ENCODE measurements at places on chromosomes 2 and 18.

GRCh38 chr2:8656160-8656641 lies 25.7 kb upstream of the ID2 start:
- no peak for DNase-seq

DNA sequence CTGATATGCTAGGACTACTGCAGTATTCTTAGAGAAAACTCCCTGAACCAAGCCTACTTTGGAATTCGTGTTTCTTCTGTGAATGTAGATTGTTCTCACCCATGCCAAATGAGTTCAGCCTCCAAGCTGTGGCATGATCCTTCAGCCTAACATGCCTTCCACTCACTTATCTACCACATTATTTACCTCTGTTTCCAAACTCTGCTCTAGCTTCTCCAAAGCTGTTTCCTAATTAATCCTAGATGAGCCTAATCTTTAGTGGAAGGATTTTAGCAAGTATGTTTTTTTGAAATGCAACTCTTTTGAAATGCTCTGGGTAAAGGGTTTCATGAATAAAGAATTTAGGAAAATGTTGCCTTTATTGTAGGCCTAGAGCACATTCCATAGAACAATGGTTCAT lies 152.9 kb upstream of the MMADHC start:
- no peak for DNase-seq

- DNase-seq: no peak
Observed at GRCh38 chr2:124501575-124502152, 476.6 kb downstream of the CNTNAP5 start.

DNA sequence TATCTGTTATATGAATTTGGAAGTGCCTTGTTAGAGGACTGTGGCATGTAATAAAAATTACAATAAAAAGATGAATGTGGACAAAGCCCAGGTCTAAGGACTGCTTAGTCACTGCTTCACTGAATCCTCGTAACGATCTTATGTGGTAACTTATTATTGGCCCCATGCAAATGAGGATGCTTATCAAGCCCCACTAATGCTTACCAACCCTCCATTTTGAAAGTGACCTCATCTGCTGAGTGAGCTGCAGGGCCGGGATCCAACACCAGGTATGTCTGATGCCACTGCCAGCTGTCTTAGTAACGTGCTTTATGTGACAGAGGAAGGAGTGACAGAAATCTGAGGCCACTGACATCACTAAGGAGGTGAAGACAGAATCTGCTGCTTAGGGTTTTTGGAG lies 65.3 kb upstream of the CCDC85A start:
- DNase-seq: no peak

GRCh38 chr2:11907190-11907589 lies 160.8 kb downstream of the LPIN1 start:
- DNase-seq: no peak

GRCh38 chr2:137183206-137183898 lies 418.0 kb downstream of the THSD7B start:
- no peak for DNase-seq

DNA sequence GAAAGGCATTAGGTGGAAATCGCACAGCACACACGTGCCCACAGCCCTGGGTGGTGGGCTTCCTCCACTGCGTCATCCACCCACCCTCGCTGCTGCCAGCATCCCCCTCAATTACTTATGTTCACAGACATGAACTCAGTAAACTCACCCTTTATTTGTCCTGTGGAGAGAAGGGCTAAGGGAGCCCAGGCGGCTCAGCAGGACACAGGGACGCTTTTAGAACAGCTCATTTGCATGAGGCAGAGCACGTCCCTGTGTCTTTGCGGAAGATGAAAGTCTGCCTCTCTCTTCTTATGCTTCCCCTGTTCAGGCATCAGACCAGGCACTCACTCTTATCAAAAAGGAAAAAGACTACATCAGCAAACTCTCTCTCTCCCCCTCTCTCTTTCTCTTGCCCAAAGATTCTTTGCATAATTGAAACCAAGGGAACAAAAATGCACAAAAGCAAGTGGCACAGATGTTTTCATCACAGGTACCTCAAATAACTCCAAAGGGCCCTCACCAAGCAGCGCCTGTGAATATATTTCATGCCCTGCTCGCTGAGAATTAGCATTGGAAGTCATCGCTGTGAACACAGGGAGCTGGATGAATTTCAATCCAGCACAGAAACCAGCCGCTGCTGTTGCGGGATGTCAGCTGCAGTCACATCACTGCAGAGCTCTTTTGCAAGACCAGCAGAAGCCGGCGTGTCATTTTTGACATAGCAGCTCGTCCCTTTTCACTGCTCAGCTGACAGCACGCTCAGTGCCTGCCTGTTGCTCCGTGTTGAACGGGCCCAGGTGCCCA lies 376.3 kb upstream of the MYT1L start:
- DNase-seq: no peak

- DNase-seq: no peak
Observed at GRCh38 chr2:221203125-221203524, 369.0 kb downstream of the EPHA4 start.

GRCh38 chr18:75433098-75433497 lies 5.6 kb upstream of the SMIM21 start:
- DNase-seq: no peak

GRCh38 chr2:28747714-28748113 lies 3.9 kb upstream of the PPP1CB start:
- no peak for DNase-seq

Measured in AG09309 (cell line).